Upper lobe of left lung (tissue), 6 donors: ENCODE measurements at places on chromosomes 5 and 9. TPM values are rescaled to one million over a fixed set of nuclear protein-coding genes. Genes with fewer than 3 reads are reported as not detected.

GRCh38 chr5:156896546-156896945 is 46.5 kb downstream of the PPP1R2B start:
- H3K4me3 ChIP-seq, result no peak overlapping the region
- no peaks in the 10 kb centered on the region for H3K4me1 ChIP-seq
- no peaks in the 10 kb centered on the region for H3K36me3 ChIP-seq
- DNase-seq, result no peak

Gene IRX1
- 23.0 TPM for total RNA-seq

DNA sequence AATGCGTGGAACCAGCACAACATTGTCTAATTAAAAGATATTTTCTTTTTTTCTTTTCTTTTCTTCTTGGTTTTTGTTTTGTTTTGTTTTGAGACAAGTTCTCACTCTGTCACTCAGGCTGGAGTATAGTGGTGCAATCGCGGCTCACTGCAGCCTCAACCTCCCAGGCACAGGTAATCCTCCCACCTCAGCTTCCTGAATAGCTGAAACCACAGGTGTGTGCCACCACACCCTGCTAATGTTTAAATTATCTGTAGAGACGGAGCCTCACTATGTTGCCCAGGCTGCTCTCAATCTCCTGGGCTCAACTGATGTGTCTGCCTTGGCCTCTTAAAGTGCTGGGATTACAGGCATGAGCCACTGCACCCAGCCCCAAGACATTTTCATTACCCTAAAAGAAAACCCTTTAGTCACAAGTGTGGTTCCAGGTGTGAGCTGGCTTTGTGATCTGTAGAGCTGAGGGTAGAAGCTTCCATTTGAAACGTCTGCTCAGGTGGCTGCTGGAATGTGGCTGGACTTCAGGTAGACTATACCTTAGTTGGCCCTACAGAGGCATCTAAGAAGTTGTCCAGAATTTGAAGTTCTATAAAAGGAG is 19.1 kb upstream of the NEK6 start:
- no peak for DNase-seq
- H3K27ac ChIP-seq, result no peak overlapping the region
- H3K36me3 ChIP-seq, result no peaks in the 10 kb centered on the region
- no peaks in the 10 kb centered on the region for H3K27me3 ChIP-seq

- no peaks in the 10 kb centered on the region for H3K36me3 ChIP-seq
- H3K27ac ChIP-seq, result no peak overlapping the region
- H3K27me3 ChIP-seq, result no peaks in the 10 kb centered on the region
- no peaks in the 10 kb centered on the region for H3K4me1 ChIP-seq
- no peak overlapping the region for H3K4me3 ChIP-seq
Observed at GRCh38 chr9:68462105-68462775, 78.4 kb downstream of the TMEM252 start.

DNA sequence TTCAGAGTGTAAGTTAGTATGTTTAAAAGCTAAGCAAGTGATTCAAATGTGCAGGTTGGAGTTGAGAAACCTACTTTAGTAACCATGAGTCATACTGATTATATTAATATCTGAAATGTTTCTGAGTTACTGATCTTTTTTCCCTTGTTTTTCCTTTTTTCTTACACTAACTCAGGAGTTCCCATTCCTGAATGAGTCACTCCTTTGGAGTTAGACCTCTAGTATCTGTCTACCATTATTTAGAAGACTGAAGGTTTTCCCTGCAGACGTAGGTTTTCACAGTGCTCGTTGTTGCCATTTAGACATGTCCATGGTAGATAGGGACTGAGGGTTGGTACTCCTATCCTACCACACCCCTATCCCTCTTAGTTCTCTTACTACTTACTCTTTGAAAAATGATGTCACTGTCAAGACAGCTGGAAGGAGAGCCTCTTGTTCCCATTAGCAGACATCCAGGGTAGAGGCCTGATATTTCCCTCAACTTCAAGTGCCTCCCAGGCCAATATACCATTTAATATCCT is 20.2 kb downstream of the OCLN start:
- no peak overlapping the region for H3K4me3 ChIP-seq
- no peaks in the 10 kb centered on the region for H3K36me3 ChIP-seq
- no peak for DNase-seq

Gene BTNL8
- total RNA-seq, result 9.8 TPM

- no peak overlapping the region for H3K4me3 ChIP-seq
- no peaks in the 10 kb centered on the region for H3K36me3 ChIP-seq
- H3K4me1 ChIP-seq, result no peaks in the 10 kb centered on the region
- H3K27me3 ChIP-seq, result no peaks in the 10 kb centered on the region
- no peak for DNase-seq
- no peak overlapping the region for H3K27ac ChIP-seq
Observed at GRCh38 chr5:30387974-30388632, 805.4 kb upstream of the CDH6 start.
